ENCODE measurements at places on chromosomes 13 and 19. TPM values are rescaled to one million over a fixed set of nuclear protein-coding genes. Genes with fewer than 3 reads are reported as not detected.

DNA sequence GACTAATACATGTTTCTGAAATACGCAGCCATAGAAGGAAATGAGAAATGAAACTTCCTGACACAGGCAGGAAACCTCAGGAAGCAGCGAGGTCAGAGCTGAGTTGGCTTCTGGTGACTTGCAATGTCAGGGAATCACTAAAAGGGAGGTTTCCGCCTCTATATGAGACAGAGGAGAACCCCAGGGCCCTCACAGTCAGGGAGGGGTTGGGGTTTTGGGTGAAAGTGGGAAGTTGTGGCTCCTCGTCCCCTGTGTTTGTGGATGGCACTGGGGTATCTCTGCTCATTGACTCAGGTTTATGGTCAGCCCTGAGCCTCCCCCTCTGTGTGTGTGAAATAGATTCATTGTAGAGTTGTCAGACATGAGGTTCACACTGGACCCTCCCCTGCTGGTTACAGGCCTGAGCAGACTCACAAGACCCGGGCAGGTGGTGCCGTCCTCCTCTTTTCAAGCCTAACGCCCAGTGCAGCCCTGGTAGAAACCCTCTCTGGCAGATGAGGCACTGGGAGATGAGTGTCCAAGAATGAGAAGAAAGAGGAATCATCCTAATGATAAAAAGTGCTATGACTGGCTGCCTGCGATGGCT lies 5.5 kb upstream of the LILRA6 start:
- no peak for DNase-seq

DNA sequence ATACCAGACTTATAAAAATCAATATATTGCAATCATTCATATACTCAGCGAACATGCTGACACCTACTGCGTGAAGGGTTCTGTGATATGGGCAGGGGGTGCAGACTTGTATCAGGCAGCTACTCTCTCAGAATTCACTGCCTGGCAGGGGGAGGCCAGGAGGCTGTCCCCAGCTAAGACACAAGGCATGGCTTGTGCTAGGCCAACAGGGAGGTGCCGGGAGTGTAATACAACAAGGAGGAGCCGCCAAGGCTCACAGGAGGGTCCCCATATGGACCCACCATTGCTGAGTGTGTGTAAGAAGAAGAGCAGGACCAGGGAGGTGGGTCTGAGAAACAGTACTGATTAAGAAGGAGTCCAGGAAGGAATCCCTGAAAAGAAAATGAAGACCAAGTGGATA lies 97.2 kb downstream of the COL4A2 start:
- DNase-seq: no peak

DNA sequence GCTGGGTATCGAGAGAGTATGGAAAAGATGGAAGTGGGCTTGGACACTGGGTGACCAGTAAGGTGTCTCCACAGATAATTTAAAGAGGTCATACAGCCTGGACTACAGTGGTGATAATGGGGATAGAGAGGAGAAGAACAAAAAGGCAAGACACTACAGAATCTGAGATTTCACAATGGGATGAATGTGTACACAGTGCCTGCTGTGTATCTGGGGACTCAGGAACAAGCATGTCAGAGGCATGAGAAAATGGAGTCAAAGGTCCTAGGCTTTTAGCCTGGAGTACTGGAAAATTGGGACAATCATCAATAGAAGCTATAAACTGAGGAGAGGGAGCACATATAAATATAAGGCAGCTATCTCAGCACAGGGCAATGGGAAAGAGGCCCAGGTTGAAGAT lies 69.4 kb downstream of the TSC22D1 start:
- DNase-seq: no peak

DNA sequence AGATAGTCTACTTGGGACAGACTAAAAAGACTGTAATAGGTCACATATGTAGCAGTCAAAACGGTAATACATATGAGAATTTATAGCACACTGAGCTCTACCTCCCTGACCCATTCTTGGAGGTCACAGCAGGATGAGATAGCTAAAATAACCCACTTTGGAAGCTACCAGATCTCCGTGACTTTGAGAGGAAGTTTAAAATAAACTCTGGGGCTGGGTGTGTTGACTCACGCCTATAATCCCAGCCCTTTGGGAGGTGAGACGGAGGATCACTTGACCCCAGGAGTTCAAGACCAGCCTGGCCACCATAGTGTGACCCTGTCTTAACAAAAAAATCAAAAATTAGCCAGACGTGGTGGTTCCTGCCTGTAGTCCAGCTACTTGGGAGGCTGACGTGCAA lies 45.3 kb downstream of the DHRS12 start:
- no peak for DNase-seq

DNA sequence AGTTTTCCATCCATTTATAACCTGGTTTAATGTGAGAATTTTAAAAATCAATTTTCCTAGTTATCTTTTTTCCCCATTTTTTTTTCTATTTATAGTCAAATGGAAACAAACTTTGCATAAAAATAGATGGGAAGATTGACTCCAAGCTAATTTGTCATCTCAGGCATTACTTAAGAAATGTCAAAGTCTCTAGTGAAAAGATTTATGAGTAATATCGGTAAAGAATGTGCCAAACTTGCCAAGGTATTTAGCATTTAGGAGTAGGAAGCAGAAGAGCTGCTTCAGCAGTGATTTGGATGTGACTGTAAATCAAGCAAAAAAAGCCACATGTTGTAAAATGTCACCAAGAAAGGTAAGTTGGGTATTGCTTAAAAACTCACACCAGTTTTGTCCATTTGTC lies 108.6 kb downstream of the LACC1 start:
- DNase-seq: no peak

DNA sequence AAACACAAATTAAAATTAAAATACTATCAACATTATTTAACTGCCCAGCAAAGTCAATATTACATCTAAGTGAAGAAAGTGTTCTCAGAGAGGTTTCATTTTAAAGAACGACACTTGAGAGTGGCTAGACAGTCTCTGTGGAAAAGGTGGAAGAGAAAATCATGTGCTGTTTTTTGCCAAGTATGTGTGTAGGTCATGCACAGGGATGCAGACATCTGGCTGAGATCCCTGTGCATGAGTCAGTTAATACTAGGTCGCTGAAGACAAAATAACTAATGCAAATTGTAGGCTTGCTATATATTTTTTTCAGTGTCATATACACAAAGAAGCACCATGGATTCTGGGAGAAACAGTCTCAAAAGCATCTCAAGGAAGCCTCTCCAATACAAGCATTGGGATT lies 44.3 kb upstream of the ENOX1 start:
- no peak for DNase-seq

DNA sequence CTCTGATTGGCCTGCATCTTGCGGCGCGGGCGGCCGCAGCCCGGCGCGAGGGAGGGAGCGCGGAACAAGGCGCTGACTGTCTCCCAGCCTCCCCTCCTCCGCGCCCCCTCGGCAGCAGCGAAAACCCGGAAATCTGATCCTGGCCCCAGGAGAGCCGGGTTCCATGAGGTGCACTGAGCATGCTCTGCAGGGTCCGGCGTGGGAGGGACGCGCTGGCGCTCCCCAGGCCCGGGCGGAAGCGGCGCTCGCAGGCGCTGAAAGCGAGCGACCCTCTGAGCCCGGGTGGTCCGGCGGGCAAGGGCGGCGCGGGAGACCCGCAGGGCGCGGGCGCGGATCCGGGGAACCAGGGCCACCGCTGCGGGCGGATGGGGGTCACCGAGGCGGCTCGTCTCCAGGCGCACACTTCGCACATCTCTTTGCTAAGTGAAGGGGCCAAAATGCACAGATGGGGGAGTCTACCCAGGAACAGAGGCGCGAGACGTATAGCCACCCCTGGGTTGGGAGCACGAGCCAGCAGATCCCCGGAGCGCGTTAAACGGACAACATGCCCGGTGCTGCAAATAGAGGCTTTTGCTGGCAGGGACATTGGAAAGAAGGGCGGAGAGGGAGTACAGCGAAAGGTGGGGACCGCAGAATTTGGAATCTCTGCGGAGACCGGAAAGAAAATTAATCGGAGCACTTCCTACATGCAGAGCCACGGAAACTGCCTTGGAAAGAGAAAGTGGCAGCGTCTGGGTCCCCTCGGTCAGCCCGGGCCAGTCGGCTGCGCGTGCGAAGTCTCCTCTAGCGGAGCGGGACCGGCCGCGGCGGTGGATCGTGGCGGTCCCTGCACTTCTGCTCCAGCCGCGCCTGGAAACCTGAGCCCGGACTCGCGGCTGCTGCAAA lies 510 bp upstream of the PCDH9 start:
- DNase-seq: peak; percentile 82

DNA sequence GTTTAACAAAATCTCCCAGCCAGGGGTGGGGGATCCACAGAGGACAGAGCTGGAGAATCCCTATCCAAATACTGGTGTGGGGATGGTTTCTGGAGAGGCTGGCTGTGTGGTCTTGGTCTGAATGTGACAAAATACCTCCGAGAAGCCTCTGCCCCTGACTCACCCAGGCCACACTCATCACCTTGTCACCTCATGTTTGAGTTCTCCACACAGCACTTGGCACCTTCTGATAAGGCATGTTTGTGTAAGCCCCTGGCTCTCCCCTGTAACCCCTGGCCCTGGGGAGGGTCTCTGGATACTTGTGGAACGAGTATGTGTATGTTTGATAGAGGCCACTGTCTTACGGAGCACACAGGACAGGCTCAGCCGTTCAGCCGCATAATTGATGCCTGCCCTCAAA lies 14.7 kb downstream of the TECR start:
- no peak for DNase-seq

DNA sequence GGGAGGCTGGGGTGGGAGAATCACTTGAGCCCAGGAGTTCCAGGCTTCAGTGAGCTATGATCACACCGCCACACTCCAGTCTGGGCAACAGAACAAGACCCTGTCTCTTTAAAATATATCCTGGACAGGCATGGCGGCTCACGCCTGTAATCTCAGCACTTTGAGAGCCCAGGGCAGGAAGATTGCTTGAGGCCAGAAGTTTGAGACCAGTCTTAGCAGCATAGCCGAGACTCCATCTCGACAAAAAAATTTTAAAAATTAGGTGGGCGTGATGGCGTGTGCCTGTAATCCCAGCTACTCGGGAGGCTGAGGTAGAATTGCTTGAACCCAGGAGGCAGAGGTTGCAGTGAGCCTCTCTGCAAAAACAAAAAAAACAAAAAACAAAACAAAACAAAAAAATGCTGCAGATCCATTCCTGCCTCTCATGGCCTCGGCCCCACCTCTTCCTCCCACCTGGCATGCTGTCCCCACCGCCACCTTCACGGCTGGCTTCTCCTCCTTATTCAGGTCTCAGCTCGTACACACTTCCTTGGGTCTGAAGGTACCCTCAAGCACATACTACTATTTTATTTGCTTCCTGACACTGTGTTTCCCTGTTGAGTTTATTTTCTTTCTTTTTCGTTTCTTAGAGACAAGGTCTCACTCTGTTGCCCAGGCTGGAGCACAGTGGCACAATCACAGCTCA lies 5.3 kb downstream of the RFX1 start:
- DNase-seq: no peak

DNA sequence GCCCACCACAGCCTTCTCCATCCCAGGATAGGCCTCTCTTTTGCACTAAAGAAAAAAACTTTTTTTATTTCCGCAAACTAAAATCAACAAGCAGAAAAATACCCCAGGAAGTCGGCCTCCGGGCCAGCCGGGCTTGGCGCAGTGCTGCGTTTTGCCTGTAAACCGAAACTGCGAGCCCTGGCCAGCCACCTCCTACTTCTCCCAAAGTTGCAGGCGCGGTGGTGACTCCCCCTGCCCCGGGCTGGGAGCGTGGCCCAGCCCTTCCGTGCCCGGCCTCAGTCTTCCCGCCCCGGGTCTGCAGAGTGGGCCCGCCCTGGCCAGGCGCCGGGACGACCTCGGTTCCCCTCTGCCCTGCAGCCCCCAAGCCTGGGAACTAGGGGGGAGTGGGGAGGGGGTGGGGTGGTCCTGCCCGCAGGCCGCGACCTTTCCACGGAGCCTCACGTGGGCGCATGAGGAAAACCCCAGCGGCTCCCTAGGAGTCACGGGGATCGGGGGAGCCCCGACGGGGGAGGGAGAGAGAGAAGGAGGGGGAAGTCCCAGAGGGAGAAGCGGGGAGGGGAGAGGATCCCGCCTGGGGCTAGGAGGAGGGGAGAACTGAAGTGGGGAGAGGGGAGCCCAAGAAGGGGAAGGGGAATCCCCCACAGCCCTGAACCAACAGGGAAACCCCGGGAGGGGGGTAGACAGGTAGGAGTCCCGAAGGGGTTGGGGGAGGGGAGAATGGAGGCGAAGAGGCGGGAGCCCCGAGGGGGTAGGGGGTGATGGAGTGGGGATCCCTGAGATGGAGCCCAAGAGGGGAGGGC lies 3.0 kb downstream of the GADD45B start:
- peak; percentile 63 for DNase-seq

GRCh38 chr13:28744656-28745055 lies 25.9 kb upstream of the SLC46A3 start:
- no peak for DNase-seq

DNA sequence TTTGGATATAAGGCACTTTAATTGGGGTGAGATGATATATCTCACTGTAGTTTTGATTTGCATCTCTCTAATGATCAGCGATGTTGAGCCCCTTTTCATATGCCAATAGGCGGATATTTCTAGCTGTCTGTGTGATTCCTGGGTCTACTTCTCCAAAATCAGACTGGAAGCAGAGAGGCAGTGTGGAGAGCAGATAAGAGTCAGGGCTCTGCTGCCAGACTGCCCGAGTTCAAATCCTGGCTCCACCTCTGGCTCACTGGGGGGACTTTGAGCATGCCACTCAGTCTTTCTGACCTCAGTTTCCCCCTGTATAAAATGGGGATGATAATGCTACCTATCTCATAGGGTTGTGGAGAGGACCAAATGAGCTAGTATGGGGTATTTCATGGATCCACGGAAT lies 24.0 kb upstream of the ACP7 start:
- DNase-seq: no peak

Gene NPHS1
- not detected for total RNA-seq

Gene RXFP2
- not detected for total RNA-seq

Gene VWA8
- 24.7 TPM for total RNA-seq

Gene ZNF66
- total RNA-seq: 2.0 TPM

Gene IL17D
- 2.1 TPM for total RNA-seq

Gene ZNF266
- 15.6 TPM for total RNA-seq

Gene ZNF560
- not detected for total RNA-seq

Gene KLK3
- total RNA-seq: not detected

Data from omental fat pad (tissue), 4 donors.